ENCODE measurements at places on chromosomes 16 and 17.

GRCh38 chr16:28623172-28623711 is 13.4 kb upstream of the SULT1A1 start:
- DNase-seq = no peak

GRCh38 chr17:57385975-57386374 is 129.7 kb downstream of the MSI2 start:
- no peak for DNase-seq

DNA sequence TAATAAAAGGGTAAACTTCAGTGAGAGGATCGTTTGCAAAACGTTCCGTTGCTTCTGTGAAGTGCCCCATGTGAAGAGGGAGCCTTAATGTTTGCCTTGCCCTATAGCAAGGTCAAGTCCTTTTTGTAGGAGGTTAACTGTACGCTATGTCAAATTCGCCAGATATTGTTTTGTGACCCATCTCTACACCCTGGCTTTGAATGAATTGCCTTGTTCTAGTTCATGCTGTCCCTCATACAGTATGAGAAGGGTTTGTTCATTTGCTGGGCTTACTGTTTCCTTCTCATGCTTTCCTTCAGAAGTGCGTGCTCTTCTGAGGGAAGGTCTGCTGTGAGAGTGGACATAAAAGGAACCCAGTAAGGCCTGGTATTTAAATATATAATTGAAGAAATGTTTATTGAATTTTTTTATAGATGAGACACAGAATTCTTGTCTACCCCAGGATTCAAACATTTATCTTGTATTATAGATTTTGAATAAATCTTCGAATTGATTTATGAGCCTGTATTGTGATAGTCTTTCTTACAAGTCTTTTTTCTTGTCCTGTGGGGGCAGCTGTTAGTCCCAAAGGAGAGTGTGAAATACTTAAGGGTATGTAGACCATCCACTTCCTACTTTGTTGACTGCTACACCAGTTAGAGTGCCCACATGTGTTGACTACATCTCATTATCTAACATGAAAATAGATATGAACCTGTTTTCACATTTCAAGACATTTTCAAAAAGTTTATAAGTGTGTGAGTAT is 1.7 kb downstream of the MAP3K3 start:
- DNase-seq = no peak

DNA sequence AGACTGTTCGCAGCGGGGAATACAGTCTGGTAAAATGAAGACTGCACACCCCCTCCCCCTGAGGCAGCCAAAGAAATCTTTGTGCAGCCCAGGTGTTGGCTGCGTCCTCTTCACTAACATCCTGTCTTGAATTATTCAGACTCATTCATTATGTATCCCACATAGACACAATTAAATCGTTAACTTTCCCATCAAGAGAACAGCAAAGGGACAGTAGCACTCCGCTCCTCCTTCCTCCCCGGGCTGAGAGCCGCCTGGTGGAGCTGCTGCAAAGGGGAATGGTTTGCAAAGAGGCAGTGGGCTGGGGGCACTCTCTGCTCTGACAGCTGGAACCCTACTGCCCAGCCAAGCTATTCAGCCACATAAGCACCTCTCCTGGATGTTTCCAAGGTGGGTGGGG is 290.0 kb upstream of the SOX9 start:
- DNase-seq = no peak

DNA sequence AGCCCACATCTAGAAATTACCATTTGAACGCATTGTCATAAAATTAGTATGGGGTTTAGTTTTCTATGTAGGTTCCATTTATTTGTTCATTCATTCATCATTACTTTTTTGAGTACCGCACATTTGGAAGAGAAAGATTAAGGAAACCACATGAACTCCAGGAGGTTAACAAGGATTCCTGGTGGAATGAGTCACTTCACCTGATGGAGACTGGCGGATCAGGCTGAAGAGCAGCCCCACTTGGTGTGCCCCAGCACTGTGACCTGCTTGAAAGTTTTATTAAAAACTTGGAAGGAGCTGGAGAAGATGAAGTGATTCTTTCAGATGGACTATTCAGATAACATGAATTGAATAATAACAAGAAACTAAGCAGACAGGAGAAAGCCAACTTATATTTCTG is 293.6 kb upstream of the CDH11 start:
- no peak for DNase-seq

DNA sequence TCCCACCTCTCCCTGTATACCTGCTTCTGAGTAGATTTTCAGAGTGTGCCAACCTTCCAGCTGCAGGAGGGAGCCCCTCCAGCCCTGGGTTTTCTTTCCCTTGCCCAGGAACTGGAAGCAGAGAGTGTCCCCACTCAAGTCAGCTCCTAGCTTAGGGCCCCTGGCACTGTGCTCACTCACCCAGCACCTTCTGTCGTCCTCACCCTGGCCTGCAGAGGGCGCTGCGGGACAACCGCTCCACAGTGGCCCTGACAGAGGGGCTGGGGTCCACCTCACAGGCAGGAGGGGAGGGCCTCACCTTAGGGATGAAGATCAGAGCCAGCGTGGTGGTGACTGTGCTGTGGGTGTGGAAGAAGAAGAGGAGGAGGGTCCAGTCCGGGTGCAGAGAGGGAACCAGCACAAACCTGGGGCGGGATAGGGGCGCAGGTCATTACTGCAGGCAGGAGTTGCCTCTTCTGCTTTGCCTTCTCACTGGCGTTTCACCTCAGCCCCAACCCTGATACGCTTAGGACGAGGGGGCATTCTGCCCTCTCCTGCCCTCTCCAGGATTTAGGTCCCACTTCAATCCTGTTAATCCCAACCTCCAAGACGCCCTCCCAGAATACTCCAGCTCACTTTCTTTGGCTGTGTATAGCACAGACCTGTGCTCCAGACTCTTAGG is 10.0 kb downstream of the GPR179 start:
- DNase-seq = no peak

DNA sequence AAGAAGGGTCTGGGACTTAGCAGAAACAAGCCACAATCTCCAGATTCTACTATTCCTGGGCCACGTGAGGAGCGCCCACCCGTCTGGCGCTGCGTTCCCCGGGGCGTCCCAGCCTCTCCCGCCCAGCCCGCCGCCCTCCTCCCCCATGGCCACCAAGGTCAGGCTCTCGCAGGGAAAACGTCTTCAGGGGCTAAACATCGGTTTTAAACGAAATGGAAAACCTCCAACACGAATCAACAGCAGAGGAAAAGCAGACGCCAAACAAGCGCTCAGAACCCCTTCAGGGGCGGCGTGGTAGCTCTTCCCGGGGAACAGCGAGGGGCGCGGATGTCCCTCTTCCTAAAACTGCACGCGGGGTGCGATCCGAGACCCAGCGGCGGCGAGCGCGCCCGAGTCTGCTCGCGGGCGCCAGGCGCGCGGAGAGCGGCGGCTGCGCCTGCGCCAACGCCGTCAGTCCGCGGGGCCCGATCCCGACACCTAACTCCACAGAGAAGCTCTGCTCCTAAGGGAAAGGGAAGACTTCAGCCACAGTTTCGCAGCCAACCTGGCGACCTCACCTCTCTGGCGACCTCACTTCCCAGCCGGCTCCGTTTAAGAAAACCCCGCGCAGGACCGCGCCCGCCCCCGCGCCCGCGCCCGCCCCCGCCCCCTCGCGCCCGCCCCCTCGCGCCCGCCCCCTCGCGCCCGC is 505 bp upstream of the COG1 start:
- DNase-seq = no peak

DNA sequence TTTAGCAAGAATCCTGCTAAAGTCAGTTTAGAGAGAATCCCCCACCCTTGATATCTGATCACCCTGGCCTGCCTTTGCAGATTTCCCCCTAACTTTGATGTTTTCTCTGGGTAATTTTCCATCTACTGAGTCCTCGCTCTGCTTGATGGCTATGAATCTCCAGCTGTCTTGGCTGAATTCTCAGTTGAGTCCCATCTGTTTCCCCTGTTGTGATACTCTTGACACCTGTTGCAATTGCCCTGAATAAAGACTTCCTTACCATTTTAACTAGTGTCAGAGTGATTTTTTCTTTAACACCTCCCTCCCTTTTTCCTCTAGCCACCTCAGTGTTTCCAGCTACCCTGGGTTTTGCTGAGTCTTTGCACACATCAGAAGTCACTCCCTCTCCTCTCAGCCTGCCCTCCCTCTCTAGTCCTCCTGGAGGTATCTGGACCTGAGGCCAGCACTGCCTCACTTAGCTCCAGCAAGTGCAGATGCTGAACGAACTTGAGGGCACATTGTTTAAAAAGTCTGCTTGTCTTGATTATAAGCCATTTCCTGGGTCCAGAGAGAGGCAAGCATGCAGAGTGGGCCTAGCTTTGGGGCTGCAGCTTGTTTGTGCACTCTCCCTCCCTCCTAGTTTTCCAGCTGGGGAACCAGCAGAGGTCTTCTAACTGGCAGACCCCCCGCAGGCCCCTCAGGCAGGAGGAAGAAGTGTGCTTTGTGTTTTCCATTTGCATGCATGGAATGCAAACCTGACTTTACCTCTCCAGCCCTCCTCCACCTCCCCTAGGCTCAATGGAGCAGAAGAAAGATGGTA is 33.2 kb downstream of the SPACA3 start:
- DNase-seq = no peak

GRCh38 chr16:87376660-87377059 is 6.9 kb downstream of the FBXO31 start:
- DNase-seq = no peak

- DNase-seq = no peak
These were observed 26.1 kb downstream of the HSBP1 start for GRCh38 chr16:83833921-83834320.

GRCh38 chr17:39800540-39800939 is 62.8 kb downstream of the GRB7 start:
- no peak for DNase-seq

DNA sequence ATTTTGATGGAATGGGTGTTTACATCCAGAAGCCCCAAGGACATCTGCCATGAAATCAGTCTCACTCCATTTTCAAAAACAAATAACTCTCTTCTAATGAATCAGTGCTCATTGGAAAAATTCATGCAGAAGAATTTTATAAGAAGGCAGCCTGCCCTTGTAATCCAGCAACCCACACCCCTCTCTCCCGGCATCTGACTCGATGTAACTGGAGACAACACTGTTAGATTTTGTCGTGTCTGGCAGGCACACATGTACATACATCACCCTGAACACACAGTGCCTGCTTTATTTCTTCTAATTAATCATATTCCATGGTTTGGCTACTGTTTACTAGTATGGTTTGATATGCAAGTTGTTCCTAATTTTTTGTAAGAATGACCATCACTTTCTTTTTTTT is 11.9 kb upstream of the PLD6 start:
- no peak for DNase-seq

GRCh38 chr16:67021321-67021720 is 7.6 kb upstream of the CBFB start:
- no peak for DNase-seq

- DNase-seq = no peak
These were observed 220.8 kb upstream of the TNRC6C start for GRCh38 chr17:77737442-77738265.

GRCh38 chr16:9874219-9874618 is 308.0 kb downstream of the GRIN2A start:
- DNase-seq = no peak

All from SIG-M5 (cell line).